Activated T-helper 1 cell treated with anti-CD3 and anti-CD28 coated beads, Interleukin-12 subunit alpha, Interleukin-12 subunit beta, Interleukin-2, Interleukin-4 antibody, amounts not matched to agents 30 ng/mL and 10 ng/mL and 1 ng/mL, durations not matched to agents 14 hours and 24 hours and 36 hours (primary cell): ENCODE measurements at places on chromosomes 1 and 21.

DNA sequence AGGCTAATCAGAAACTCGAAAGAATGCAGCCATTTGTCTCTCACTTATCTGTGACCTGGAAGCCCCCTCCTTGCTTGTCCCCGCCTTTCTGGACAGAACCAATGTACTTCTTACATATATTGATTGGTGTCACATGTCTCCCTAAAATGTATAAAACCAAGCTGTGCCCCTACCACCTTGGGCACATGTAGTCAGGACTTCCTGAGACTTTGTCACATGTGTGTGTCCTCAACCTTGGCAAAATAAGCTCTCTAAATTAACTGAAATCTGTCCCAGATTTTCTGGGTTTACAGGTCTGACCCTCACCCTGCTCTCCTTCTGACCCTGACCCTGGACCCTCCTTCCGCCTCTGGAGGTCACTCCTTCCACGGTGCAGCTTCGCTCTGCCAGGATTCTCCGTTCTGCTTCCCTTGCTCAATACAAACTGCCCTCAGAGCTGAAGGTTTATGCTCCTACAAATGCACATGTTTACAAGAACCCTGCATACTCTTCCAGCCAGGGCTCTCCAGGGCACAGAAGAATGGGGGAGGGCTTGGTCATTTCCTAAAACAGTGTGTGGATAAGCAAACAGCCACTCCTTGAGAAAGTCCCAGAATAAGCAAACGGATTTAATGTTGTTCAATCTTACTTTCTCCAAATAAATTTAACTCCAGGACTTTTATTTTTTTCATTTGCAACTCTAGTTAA, 160.5 kb downstream of the ACTL8 start:
- DNase-seq, result no peak

GRCh38 chr1:205304695-205305070, 16.9 kb downstream of the NUAK2 start:
- DNase-seq, result no peak

GRCh38 chr1:206963119-206963712, 7.0 kb downstream of the FCAMR start:
- no peak for DNase-seq

DNA sequence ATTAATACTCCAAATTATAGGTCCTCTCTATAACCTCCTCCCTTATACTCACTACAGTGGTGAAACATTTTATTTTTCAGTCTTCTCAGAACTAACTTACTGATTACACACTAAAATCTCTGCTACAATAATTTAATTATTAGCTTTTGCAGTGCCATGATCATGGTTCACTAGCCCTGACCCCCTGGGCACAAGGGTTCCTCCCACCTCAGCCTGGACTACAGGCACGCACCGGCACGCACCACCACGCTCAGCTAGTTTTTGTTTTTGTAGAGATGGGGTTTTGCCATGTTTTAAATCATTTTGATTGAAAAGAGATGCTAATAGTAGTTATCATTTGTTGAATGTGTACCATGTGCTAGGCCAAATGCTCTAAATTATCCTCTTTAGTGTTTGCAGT, 6.3 kb downstream of the PATJ start:
- DNase-seq, result no peak

GRCh38 chr1:6958407-6959030, 173.3 kb downstream of the CAMTA1 start:
- DNase-seq, result no peak

GRCh38 chr1:169108863-169109560, 2.5 kb downstream of the ATP1B1 start:
- DNase-seq, result no peak

DNA sequence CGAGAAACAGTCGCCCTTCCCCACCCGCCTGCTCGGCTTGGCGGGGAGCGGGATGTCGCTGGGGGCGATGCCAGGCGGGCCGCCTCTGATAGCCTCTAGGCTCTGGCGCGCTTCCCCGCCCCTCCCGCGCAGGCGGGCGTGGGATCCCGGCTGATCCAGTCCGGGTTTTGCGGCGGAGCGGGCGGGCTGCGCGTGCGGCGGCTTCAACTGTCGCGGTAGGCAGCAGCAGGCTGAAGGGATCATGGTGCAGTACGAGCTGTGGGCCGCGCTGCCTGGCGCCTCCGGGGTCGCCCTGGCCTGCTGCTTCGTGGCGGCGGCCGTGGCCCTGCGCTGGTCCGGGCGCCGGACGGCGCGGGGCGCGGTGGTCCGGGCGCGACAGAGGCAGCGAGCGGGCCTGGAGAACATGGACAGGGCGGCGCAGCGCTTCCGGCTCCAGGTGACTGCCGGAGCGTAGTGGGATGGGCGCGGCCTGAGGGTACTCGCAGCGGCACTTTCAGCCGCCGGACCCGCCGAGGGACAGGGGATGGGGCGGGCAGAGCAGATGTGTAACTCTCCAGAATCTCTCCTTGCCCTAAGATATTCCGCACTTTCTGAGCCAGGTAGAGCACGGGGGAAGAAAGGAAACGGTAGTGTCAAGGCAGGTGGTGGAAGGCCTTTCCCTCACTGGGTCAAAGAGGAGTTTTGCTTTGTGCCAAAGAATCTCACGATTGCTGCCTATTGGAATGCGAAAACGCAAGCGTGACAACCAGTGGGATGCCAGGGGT, at the start of gene FAAH:
TSS of gene FAAH (plus strand) at position 210 of the 764 bp plus-strand sequence. CDS start at position 242, 32 bp downstream.
- DNase-seq, result peak; percentile 22

GRCh38 chr1:169650551-169650950, 20.6 kb upstream of the SELP start:
- no peak for DNase-seq

GRCh38 chr1:173413271-173413707, 63.8 kb upstream of the PRDX6 start:
- DNase-seq, result no peak

DNA sequence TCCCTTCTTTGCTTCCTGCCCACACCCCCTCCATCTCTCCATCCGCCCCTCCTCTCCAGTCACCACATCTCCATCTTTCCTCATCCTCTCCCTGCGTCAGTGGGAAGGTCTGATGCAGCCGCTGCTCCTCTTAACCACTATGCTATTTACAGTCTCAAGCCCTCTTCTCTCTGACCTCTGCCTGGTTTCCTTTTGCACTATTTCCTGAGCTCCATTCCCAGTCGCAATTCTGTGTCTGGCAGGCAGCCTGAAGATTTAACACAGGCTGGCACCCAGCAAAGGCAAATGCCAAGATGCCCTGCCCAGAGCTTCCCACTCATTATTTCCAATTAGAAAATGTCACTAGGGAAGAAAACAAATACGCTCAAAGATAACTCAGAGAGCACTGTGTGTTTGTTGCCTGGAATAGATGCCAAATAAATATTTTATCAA, 89.6 kb upstream of the LPGAT1 start:
- no peak for DNase-seq

GRCh38 chr1:95793893-95794292, 559.9 kb downstream of the RWDD3 start:
- DNase-seq, result no peak

GRCh38 chr1:247293047-247293446, 37.2 kb downstream of the VN1R5 start:
- DNase-seq, result no peak

DNA sequence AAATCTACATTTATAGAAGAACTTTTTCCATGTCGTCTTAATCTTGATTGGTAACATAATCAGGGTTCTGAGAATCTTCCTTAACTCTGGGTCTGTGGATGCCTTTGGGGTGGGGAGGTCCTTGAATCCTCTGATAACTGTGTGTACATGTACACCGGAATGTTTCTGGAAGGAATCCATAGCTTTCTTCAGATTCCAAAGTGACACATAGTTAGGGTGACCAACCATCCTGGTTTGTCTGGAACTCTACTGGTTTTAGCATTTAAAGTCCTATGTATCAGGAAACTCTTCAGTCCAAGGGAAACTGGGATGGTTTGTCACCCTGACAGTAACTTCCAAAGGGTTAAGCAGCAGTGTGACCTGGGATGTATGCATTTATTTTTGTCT, 16.8 kb downstream of the STRIP1 start:
- DNase-seq, result no peak

DNA sequence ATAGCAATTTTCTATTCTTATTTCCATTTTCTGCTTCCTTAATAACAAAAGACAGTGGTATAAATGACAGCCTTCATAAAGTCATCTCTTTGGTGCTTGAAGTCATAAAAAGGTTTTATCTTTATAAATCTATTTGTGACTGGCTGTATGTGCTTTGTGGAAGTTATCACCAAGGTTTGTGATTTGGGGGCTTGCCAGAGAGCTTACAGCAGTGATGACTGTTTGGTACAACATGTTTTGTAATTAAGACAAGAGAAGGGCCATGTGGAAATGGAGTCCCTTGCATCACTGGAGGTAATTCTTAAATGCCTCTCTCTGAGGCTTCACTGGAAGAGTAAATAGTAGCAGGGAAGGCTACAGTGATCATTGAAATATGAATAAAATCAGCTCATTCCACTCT, 2.7 kb downstream of the SLC35F3 start:
- DNase-seq, result no peak

DNA sequence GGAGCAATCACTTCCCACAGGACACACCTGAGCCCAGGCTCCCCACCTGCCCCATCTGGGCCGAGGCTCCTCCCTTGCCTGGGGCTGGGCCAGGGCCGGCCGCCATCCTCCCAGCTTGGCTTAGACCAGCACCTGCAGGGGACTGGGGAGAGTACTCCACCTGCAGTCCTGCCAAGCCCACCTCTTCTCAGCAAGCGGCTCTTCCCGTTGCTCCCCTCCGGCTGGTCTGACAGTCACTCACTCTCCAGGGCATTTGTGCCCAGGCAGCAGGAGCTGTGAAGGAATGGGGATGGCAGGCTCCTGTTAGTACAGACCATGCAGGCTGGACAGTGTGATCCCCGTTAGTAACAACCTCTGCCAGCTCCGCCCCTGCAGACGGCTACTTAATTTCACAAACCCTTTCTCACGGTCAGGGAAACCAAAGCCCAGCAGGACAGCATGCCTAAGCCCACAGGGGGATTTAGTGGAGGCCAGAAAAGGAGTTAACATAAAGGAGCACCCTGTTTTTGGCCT, at the start of gene FYB2:
TSS of gene FYB2 (minus strand) at position 18 of the 513 bp plus-strand sequence. CDS start 114 bp downstream, outside the sequence.
- no peak for DNase-seq

GRCh38 chr1:52141513-52142219, at the start of gene ZFYVE9:
TSS of gene ZFYVE9 (plus strand) at chr1:52142089. CDS start at chr1:52233207, 91,118 bp downstream.
- peak; percentile 60 for DNase-seq
